ENCODE measurements at places on chromosomes 13 and 19. TPM values are rescaled to one million over a fixed set of nuclear protein-coding genes. Genes with fewer than 3 reads are reported as not detected.
A peak's percentile ranks its signal among the peaks of the same experiment; 100 is the strongest.

The ZNF541 gene
- 0.71 TPM for total RNA-seq

GRCh38 chr19:47509973-47510372 is 4.9 kb downstream of the NAPA start:
- no peak for DNase-seq

DNA sequence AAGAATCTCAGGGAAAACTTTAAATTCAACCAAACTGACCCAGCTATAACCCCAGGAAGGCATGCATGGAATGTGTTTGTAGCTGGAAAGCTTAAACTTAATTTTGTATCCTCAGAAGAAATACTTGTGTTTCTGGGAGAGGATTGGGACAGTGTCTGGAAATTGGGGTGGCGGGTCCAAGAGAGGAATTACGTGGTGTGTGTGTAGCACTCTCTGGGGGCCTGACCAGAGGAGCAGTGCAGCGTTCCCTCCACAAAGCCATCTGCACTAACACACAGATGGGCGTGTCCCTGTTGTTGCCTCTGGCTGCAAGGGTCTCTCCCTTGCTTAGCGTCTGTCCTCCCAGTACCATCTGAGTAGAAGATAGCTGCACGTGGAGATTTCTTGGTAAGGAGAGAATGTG is 6.4 kb downstream of the GARRE1 start:
- DNase-seq, result no peak

The ZNF565 gene
- total RNA-seq, result 8.5 TPM

GRCh38 chr19:55621205-55621672 is 3.1 kb downstream of the ZNF784 start:
- DNase-seq, result no peak

The ZNF493 gene
- 37.9 TPM for total RNA-seq

DNA sequence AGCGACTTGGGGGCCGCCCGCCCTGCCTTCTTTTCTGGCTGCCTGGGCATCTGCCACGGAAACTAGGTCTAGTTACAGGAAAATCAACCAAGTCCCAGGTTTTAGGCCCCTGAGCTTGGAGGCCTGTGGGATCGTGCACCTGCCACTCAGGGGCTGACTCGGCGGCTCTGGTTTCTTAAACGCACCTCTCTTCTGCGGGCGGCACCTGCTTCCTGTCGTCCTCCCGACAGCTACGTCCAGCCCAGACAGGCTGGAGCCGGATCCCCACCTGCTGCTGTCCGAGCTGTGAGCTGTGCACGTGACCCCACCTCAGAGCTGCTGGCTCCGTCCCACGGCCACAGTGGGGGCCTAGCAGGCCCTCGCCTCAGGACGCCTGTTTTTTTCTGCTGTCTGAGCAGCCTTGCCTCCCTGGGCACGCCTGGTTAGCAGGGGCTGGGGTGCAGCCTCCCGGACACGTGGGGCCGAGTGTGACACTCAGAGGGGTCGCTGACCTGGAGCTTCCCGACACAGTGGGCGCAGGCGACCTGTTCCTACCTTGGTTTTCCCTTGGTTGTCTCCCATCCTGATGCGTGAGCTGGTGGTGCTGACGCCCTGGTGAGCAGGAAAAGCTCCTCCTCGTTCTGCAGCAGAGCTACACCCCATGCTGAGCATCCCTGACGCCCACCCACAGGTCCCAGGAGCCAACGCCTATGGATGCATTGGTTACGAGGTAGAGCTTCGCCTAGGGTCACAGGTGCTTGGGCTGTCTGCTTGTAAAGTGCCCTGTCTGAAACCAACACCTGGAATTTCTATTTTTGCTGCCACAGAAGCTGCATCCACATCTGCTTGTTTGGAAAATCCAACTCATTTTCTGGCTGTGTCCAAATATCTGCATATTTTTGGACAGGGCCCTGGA is 17.5 kb downstream of the TMEM255B start:
- DNase-seq, result peak; percentile 52

DNA sequence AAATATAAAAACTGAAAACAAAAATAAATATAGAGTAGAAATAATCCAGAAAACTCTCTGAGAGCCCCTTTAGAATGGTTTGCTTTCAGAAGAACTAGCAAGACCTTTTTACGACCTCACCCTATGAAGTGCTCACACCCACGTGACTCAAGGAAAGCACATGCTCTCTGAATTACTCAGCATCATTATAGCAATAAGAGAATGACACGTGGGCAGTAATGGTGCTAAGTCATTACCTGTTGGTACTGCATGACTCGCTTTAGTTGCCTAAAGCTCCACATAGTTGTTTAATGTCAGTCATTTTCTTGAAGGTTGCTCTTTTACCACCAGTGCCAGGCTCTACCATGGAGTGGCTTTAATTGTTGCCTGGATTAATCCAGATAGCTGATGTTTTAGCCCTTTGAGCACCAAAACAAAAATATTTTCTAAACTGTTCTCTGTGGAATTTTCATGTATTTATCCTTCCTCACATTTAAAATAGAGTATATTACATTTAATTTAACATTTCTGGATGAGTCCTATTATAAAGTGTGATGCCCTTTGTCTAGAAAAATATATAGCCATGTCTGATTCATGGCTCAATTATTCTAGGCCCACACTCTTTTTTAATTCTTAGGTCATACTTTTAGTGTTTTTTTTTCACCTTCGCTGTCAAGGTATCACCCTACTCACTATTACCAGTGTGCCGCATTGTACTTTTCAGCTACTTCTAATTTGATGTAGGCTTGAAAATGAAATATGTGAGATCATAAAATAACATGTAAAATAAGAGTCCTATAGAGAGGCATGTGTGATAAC is 56.8 kb downstream of the THSD1 start:
- DNase-seq, result no peak

The ZNF433 gene
- total RNA-seq, result 4.8 TPM

DNA sequence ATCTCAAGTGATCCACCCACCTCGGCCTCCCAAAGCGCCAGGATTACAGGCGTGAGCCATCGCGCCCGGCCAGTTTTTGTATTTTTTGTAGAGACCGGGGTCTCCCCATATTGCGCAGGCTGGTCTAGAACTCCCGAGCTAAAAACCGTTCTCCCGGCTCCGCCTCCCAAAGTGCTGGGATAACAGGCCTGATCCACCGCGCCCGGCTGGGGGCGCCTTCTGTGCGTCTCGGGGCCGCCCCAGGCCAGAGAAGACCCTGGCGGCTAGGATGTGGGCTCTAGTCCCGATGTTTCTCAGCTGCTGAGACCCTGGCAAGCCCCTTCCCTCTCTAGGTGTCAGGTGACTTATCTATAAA is 3.6 kb downstream of the ARHGAP45 start:
- no peak for DNase-seq

DNA sequence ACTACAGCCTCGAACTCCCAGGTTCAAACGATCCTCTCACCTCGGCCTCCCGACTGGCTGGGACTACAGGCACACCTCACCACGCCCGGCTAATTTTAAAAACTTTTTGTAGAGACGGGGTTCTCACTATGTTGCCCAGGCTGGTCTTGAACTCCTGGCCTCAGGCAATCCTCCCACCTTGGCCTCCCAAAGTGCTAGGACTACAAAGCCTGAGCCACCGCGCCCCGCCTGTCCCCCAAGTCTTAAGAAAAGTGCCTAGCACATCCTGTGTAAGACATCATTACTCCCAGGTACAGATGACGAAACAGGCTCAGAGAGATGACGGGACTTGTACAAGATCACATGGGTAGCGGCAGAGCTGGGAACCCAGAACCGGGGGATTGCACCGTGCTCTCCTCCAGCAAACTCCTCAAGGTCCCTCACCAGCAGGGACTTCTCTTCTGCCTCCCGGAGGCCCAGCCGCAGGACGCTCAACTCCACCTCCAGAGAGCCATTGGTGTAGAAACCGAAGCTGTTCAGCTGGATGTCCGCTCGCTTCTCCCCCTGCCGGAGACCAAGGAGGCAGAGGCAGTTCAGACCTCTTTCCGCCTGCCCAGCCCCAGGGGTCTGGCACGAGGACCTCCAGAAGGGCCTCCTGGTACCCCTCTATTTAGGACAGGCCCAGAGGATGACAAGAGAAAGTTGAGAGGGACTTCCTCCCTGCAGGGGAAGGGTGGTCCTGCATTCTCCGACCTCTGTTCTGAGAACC is 1.0 kb downstream of the GPR108 start:
- peak; percentile 84 for DNase-seq

The MYH14 gene
- 48.7 TPM for total RNA-seq

DNA sequence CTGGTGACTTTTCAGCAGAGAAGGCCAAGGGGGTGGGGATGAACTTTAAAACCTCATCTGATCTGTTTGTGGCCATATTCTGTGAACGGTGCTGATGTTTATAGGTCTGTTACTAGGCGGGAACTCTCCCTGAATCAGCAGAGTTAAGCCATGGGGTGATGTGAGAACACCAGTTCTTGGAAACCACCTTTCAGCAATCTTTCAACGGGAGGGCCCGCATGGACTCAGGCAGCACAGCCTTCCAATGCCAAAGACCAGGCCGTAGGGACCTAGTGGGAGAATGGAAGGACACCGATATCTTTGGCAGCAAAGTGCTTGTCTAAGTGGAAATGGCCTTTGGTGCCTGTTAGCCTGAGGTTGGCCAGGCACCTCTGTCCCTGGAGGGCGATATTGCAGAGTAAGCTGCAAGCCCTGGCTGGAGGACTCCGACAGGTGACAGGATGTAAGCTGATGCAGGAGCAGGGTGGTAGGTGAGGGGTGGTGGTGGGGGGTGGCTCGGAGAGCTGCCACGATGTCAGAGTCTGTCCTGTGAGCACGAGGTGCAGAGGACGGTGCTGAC is 57.0 kb downstream of the ERCC5 start:
- DNase-seq, result no peak

- peak; percentile 56 for DNase-seq
Measured at GRCh38 chr19:16233836-16234551, 36.3 kb downstream of the AP1M1 start.

Measured in sciatic nerve (tissue), 2 donors.